ENCODE measurements at places on chromosomes 5 and 9. TPM values are rescaled to one million over a fixed set of nuclear protein-coding genes. Genes with fewer than 3 reads are reported as not detected.

The RMRP gene
- total RNA-seq: 177,404 TPM

The FAM53C gene
- total RNA-seq: 32.6 TPM

The ACTBL2 gene
- under 0.01 TPM for total RNA-seq

The GMCL2 gene
- not detected for total RNA-seq

The CCDC192 gene
- not detected for total RNA-seq

The SLC25A2 gene
- total RNA-seq: 0.09 TPM
